ENCODE measurements at places on chromosomes 11 and 22. TPM values are rescaled to one million over a fixed set of nuclear protein-coding genes. Genes with fewer than 3 reads are reported as not detected.

The CDKN1C gene
- 71.4 TPM for polyA plus RNA-seq

The DLG2 gene
- polyA plus RNA-seq, result 2.2 TPM

The FOLR1 gene
- polyA plus RNA-seq, result 2.4 TPM

The CASTOR1 gene
- 7.3 TPM for polyA plus RNA-seq

The CPT1B gene
- 87.0 TPM for polyA plus RNA-seq

The CLDN5 gene
- polyA plus RNA-seq, result 47.3 TPM

The LSP1 gene
- 8.6 TPM for polyA plus RNA-seq

- no peaks in the 10 kb centered on the region for H3K27me3 ChIP-seq
- H3K36me3 ChIP-seq, result no peaks in the 10 kb centered on the region
- H3K4me1 ChIP-seq, result no peaks in the 10 kb centered on the region
- no peak overlapping the region for H3K27ac ChIP-seq
- H3K4me3 ChIP-seq, result no peak overlapping the region
- no peak for DNase-seq
These were observed 109.6 kb downstream of the CEP164 start for GRCh38 chr11:117437041-117437790.

DNA sequence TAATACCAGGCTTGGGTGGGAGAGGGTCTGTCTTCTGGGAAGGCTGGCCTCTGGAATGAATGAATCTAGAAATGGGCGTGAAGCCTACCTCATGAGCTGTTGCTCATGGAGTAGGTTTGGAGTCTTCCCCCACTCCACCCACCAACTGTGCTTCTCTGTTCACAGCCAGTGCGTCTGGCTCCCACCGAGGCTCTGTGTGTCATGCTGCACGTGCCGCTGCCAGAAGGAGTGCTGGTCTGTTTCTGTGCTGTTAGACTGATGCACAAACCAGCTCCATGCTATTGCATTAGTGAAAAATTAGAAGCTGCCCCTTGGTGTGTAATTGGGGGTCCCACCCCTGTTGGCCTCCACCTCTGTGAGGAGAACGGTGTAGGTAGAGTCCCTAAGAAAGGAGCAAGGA lies 132.3 kb upstream of the PARVA start:
- no peaks in the 10 kb centered on the region for H3K27me3 ChIP-seq
- no peak for DNase-seq
- H3K36me3 ChIP-seq, result no peaks in the 10 kb centered on the region
- H3K4me3 ChIP-seq, result no peak overlapping the region
- H3K4me1 ChIP-seq, result peaks cover 65% of the 10 kb centered on the region

- no peaks in the 10 kb centered on the region for H3K4me1 ChIP-seq
- no peaks in the 10 kb centered on the region for H3K36me3 ChIP-seq
- no peaks in the 10 kb centered on the region for H3K27me3 ChIP-seq
- no peak for DNase-seq
These were observed 211.2 kb upstream of the GRIA4 start for GRCh38 chr11:105398636-105399035.

- no peak overlapping the region for H3K27ac ChIP-seq
- no peaks in the 10 kb centered on the region for H3K4me1 ChIP-seq
- DNase-seq, result no peak
These were observed 769.5 kb upstream of the ANO3 start for GRCh38 chr11:25562417-25562816.

GRCh38 chr22:50684986-50685385 lies 12.4 kb downstream of the SHANK3 start:
- no peak overlapping the region for H3K27ac ChIP-seq
- no peaks in the 10 kb centered on the region for H3K27me3 ChIP-seq
- H3K36me3 ChIP-seq, result no peaks in the 10 kb centered on the region
- no peak for DNase-seq

GRCh38 chr11:46499821-46500220 lies 94.0 kb downstream of the AMBRA1 start:
- H3K4me1 ChIP-seq, result no peaks in the 10 kb centered on the region
- H3K27ac ChIP-seq, result no peak overlapping the region
- no peaks in the 10 kb centered on the region for H3K27me3 ChIP-seq

DNA sequence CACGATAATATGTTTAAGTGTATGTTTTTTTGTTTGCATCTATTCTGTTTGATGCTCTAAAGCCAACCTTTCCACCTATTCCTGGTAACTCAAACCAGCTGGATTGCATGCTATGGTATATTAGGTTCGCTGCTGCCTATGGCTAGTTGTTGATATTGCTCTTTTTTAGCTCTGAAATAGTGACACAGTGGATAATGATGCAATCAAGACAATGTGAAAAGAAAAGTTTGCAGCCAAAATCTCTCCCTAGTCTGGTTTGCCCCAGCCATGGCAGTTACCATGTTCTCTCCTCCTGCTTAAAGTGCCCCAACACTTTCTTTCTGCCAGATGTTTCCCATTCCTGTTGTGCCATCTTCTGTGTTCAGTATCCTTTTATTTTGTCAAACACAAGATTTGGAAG lies 269.7 kb downstream of the DYNC2H1 start:
- no peak overlapping the region for H3K4me3 ChIP-seq
- no peak for DNase-seq
- H3K36me3 ChIP-seq, result no peaks in the 10 kb centered on the region
- H3K4me1 ChIP-seq, result no peaks in the 10 kb centered on the region
- H3K27ac ChIP-seq, result no peak overlapping the region

GRCh38 chr22:26848244-26848920 lies 191.0 kb downstream of the MIAT start:
- H3K4me3 ChIP-seq, result no peak overlapping the region
- H3K36me3 ChIP-seq, result no peaks in the 10 kb centered on the region
- H3K27me3 ChIP-seq, result no peaks in the 10 kb centered on the region
- no peak for DNase-seq

GRCh38 chr11:118634431-118635236 lies 27.2 kb downstream of the PHLDB1 start:
- H3K4me3 ChIP-seq, result peak overlapping the region; percentile 7
- peaks cover 8% of the 10 kb centered on the region for H3K36me3 ChIP-seq
- peak overlapping the region; percentile 28 for H3K27ac ChIP-seq
- DNase-seq, result peak; percentile 85
- H3K27me3 ChIP-seq, result no peaks in the 10 kb centered on the region

DNA sequence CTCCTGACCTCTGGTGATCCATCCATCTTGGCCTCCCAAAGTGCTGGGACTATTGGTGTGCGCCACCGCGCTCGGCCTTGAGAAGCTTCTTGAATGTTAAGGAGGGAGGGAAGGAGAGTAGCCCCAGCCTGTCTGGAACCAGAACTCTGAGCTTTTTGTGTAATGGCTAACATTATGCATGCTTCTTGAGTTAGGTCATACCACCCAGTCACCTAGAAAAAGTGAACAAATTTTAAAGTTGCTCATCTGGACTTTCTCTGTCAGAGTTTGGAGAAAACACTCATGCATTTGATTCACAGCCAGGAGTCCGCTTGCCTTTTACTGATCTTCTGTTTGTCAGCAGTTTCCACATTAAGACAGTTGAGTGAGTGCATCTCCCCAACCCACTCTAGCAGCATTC lies 82.1 kb downstream of the PPP6R3 start:
- no peak overlapping the region for H3K4me3 ChIP-seq
- H3K27me3 ChIP-seq, result no peaks in the 10 kb centered on the region
- peaks cover 13% of the 10 kb centered on the region for H3K36me3 ChIP-seq
- DNase-seq, result no peak
- peaks cover 11% of the 10 kb centered on the region for H3K4me1 ChIP-seq
- no peak overlapping the region for H3K27ac ChIP-seq

DNA sequence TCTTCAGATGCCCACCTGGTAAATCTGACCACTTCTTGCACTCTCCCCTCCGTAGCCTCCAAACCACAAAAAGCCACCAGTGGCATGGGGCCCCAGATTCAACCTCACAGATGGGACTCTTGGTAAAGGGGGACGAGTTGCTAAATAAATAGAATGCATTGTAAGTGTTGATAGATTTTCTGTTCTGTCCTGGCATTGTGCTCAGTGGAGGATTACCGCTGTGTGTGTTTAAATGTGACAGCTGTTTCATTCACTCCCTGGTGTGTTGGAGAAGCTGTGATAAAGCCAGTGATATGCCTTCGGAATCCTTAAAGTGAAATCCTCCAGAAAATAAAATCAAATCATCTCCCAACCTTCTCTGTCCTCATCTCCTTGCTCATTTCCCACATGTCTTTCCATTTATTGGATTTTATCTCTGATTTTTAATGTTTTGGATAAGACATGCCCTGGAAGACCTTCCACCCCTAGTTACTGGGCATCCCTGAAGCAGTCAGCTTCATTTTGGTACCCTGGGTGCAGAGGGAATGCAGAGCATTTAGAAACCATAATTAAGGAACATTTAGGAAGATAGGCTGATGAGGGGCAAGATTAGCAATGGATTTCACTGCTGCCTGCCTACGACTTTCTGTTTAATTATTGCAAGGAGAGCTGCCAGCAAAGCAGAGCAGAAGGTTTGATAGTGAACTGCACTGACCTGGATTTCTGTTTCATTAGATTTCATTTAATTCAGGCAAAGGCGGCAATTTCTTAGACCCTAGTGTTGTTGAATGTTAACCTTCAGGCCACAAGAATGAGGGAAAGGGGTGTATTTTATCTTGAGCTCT lies 460.9 kb upstream of the KIRREL3 start:
- H3K4me1 ChIP-seq, result no peaks in the 10 kb centered on the region
- no peaks in the 10 kb centered on the region for H3K27me3 ChIP-seq
- no peak overlapping the region for H3K4me3 ChIP-seq
- DNase-seq, result no peak
- no peaks in the 10 kb centered on the region for H3K36me3 ChIP-seq

GRCh38 chr22:33529424-33530113 lies 390.7 kb downstream of the LARGE1 start:
- H3K27ac ChIP-seq, result no peak overlapping the region
- no peak for DNase-seq
- no peaks in the 10 kb centered on the region for H3K36me3 ChIP-seq
- no peaks in the 10 kb centered on the region for H3K4me1 ChIP-seq

- H3K27ac ChIP-seq, result no peak within 1 kb of the TSS
- H3K36me3 ChIP-seq, result no peaks in the 10 kb centered on the region
- H3K4me1 ChIP-seq, result no peaks in the 10 kb centered on the region
- H3K4me3 ChIP-seq, result peak within 1 kb of the TSS; percentile 10
These were observed at the start of gene SLC7A4 for GRCh38 chr22:21032037-21032867. TSS of gene SLC7A4 (minus strand) at chr22:21032561. CDS start at chr22:21031812, 749 bp downstream.

- no peaks in the 10 kb centered on the region for H3K27me3 ChIP-seq
- H3K36me3 ChIP-seq, result no peaks in the 10 kb centered on the region
- no peak overlapping the region for H3K4me3 ChIP-seq
- no peak overlapping the region for H3K27ac ChIP-seq
These were observed 54.7 kb upstream of the LYVE1 start for GRCh38 chr11:10622957-10623791.

- no peaks in the 10 kb centered on the region for H3K36me3 ChIP-seq
- H3K4me3 ChIP-seq, result no peak overlapping the region
- H3K4me1 ChIP-seq, result no peaks in the 10 kb centered on the region
These were observed 309.1 kb downstream of the SWAP70 start for GRCh38 chr11:9972989-9973388.

Data from pancreas (tissue), 10 donors.